GM18507 (cell line): ENCODE measurements at places on chromosomes 11 and 22.
A peak's percentile ranks its signal among the peaks of the same experiment; 100 is the strongest.

- peak; percentile 39 for DNase-seq
Observed at GRCh38 chr11:34585735-34586487, 35.0 kb upstream of the EHF start.

GRCh38 chr11:65288706-65289536 lies 25.7 kb upstream of the CDC42EP2 start:
- DNase-seq: no peak

DNA sequence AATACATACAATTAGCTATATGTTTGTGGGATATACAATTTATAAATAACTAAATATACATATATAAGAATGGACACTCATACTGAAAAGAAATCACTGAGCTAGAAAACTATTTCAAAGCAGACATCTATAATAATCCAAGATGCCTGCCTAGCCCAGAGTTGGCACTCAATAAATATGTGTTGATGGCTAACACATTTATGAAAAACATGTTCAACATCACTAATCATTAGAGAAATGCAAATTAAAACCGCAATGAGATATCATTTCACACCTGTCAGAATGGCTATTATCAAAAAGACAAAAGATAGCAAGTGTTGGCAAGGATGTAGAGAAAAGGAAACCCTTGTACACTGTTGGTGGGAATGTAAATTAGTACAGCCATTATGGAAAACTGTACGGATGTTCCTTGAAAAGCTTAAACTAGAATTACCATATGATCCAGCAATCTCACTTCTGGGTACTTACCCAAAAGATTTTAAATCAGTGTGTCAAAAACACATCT lies 29.8 kb downstream of the POU2AF1 start:
- DNase-seq: no peak

DNA sequence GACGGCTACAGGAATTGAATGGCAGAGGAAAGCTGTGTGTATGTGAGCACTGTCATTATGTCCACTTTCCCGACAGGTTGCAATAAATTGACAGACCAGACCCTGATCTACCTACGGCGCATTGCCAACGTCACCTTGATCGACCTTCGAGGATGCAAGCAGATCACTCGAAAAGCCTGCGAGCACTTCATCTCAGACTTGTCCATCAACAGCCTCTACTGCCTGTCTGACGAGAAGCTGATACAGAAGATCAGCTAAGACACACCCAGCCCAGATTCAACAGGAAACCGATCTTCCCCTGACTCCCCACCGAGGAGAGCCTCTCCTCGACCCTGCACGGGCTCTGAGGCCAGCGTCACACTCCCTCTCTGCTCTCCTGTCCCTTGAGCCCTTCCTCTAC lies 11.5 kb upstream of the GRK2 start:
- DNase-seq: no peak

DNA sequence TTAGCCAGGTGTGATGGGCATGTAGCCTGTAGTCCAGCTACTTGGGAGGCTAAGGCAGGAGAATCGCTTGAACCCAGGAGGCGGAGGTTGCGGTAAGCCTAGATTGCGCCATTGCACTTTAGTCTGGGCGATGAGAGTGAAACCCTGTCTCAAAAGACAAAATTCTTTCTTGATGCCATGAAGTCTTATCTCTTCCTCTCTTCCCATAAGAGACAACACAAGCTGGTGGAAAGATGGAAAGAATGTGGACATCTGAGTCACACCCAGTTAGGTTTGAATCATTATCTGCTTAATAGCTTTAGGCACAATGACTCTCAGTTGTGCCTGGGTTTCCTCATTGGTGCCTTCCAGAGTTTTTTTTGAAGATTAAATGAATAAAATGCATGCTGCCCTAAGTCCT lies 35.3 kb downstream of the KREMEN1 start:
- DNase-seq: no peak

DNA sequence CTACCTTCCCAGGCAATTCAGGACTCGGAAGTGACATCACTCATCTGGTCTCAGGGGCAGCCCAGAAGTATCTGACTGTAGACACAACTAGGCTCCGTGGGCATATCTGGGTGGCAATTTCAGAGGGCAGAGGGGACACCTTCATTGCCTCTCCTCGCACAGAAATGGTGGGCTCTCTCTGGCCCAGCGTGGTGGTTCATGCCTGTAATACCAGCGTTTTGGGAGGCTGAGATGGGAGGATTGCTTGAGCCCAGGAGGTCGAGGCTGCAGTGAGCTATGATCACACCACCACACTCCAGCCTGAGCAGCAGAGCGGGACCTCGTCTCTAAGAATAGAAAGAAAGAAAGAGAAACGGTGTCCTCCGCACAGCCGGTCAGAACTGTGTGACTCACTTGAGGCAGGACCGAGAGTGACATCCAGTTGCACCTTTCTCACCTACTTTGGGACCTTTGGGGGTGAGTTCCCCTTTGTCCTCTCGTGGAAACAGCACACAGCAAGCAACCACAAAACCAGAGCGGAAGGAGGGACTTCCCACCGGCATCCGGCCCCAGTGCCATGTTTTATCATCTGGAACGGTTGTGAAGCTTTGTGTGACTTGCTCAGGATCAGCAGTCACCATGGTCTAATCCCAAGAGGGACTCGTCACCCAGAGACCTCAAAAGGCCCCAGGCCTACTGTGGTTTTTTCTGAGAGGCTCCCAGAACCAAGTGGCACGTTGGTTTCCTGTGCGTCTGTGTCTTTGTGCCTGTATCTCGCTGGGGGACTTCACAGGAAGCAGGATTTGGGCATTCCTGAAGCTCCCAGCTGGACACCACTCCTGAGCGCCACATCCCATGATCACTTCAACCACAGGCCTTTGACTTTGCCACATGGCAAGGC lies 38.4 kb upstream of the EMID1 start:
- DNase-seq: peak; percentile 84

GRCh38 chr11:50214376-50214775 lies 181.7 kb downstream of the OR4C45 start:
- no peak for DNase-seq

GRCh38 chr11:63816166-63816565 lies 2.9 kb downstream of the SPINDOC start:
- DNase-seq: no peak

GRCh38 chr22:47014636-47015345 lies 252.3 kb downstream of the TBC1D22A start:
- DNase-seq: no peak

DNA sequence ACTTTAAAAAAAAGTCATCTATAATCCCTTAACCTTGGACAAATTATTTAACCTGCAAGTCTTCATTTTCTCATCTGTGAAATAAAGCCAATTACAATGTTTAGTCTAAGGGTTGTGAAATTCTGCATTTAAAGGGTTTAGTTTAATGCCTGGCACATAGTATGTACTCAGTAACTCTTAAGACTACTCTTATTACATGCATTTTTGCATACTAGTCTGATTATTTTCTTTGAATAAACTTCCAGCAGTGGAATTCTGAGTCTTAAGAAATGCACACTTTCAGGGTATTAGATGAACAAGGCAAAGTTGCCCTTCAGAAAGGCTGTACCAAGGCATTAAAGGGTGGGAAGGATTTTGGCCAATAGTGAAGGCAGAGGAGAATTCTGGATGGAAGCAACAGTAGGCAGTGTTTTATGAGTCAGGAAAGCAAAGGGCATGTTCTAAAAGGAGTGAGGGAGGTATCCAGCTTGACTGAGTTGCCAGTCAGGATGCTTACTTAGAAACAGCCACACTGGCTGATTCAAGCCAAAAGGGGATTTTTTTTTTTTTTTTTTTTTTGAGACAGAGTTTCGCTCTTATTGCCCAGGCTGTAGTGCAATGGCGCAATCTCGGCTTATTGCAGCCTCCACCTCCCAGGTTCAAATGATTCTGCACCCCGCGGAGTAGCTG lies 50.5 kb downstream of the SWAP70 start:
- DNase-seq: no peak

GRCh38 chr11:86802601-86803051 lies 2.3 kb downstream of the PRSS23 start:
- no peak for DNase-seq

DNA sequence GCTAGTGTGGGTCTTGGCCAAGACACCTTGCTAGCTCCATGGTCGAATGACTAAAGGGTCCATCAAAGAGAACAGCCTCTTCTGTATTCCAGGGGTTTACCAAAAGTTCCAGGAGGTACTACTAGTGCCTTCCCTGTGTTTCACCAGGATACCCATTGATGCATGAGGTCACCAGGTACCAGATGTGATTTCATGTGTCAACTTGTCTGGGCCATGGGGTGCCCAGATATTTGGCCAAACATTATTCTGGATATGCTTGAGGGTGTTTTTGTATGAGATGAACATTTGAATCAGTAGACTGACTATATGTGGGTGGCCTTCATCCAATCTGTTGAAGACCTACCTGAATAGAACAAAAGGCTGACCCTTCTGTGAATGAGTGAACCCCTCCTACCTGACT lies 92.8 kb downstream of the GALNT18 start:
- no peak for DNase-seq

DNA sequence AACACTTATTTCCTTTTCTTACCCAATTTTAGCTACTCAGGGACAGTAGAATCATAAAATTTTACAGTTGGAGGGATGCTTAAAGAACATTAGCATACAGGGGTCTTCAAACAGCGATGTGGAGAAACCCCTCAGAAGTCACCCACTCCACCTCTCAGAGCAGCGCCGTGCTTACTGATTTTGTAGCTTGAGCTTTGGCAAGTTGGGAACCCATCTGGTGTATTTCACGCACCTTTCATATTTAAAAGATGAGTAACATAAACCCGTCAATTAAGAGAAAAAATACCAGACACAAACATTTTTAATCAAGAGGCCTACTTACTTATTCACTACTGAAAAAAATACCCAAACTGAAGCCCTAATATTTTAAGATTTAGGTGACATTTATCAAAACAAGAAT lies 80.9 kb downstream of the ADAMTS15 start:
- DNase-seq: no peak

- no peak for DNase-seq
Observed at GRCh38 chr22:23187871-23188700, 7.8 kb downstream of the BCR start.
